Thyroid gland (tissue), 4 donors: ENCODE measurements at places on chromosomes 6 and 20.

DNA sequence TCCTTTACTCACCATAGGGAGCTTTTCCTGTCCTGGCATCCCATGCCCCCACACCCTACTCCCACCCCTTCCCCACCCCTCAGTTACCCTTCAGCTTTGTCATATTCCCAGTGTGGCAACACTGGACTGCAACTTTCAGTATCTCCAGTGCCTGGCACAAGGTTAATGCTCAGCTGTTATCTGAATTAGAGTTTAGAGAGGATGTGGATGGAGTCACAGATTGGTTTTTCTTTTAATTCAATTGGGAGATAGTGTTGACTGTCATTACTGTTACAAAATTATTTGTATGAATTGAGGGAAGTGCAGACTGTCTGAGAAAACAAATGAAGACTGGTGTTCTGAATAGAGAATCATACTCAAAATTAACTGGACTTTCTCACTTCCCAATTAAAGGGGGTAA, 89.9 kb downstream of the TULP4 start:
- DNase-seq: no peak

DNA sequence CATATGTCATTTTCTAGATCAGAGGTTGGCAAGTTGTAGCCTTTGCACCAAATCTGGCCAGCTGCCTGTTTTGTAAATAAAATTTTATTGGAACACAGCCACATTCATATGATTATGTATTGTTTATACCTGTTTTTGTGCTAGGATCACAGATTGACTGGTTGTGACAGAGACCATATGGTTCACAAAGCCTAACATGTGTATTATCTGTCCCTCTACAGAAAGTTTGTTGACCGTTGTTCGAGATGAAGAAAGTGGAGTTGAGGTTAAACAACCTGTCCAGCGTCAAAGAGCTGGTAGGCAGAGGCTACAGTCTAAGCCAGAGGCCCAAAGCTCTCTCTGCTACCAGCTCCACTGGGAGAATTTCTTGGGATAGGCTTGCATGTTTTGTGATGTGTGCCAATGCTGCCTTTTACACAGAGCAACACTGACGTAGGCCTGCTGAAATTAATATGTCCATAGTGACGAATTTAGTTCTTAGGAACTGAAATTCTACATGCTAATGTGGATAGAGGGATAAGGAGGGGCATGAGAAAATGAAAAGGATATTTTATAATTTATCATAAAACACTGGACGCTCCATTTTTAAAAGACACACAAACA, 11.7 kb upstream of the IGF2R start:
- DNase-seq: no peak

DNA sequence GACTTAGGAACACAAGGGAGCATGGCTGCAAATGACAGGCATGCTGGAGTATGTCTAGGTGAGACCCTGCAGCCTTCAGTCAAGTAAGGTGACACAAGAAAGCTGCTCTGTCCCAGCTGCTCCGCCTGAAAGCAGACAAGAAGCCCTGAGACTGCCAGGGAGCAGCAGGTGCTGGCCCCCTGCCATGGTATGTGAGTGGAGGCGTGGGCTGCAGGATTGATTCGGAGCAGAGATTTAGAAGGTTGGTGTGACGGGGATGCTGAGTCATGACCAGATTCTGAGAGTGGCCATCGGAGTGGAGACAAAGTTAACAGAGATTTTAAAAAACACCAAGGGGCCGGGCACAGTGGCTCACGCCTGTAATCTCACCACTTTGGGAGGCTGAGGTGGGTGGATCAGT, 17.8 kb downstream of the LRP11 start:
- peak; percentile 98 for DNase-seq

GRCh38 chr6:99560668-99561067, 7.8 kb downstream of the CCNC start:
- DNase-seq: no peak

GRCh38 chr20:46764068-46764467, 54.6 kb downstream of the SLC2A10 start:
- peak; percentile 67 for DNase-seq

DNA sequence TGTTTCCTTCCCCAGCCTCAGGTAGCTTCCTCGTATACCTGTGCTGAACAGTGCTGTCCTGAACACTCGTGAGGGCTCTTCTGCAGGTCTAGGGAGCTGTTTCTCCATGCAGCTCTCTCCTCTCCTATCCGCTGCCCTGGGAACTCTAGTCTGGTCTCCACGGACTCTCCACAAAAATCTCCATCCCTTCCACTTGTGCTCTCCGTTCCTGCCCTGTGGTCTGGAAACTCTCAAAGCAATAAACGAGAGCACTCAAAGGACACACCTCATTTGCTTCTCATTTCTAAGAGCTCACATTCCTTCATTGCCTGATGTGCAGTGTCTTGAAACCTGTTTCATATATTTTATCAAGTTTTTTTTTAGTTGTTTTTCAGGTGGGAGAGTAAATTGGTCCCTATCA, 235.9 kb upstream of the RGS17 start:
- peak; percentile 77 for DNase-seq

- DNase-seq: peak; percentile 77
Observed at GRCh38 chr20:51457533-51457932, 85.0 kb downstream of the NFATC2 start.

DNA sequence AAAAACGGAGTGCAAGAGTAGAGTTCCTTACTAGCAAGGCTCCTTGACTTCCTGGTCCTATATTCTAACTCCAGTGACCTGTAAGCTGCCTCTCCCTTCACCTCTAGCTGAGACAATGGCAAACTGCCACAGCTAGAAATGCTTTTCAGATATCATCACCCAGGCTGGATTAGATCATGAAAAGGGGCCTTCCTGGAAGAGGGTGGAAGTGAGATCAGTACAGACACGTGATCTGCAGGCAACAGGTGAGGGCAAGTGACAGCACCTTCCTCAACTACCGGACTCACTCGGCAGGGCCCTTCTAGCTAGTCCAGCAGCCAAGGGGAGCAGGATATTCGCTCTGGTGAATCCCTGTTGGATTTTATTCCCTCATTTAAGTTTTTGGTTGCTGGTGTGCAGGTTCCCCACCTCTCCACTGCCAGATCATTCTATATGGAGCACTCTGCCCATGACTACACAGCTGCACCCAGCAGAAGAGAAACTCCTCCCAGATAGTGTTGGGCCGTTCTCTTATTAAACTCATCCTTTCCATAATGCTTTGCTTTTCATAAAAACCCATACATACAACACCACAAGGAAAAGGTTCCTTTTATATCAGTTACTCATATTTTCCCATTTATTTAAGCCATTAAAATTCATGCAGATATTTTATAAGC, 26.4 kb upstream of the FAM83C start:
- DNase-seq: peak; percentile 37

- DNase-seq: peak; percentile 34
Observed at GRCh38 chr6:36839749-36840431, 646 bp upstream of the CPNE5 start.

DNA sequence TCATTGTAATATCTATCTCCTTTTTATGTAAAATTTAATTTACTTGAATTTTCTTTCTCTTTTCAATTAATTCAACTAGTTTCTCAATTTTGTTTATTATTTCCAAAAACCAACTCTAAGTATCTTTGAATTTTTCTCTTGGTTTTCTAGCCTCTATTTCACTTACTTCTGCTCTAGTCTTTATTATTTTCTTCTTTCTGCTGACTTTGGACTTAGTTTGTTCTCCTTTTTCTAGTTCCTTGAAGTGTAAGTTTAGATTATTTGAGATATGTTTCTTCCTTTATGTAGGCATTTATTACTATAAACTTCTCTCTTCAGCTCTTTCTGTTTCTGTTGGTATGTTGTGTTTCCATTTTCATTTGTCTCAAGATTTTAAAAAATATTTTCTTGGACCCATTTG, 70.8 kb downstream of the TNFAIP3 start:
- no peak for DNase-seq

DNA sequence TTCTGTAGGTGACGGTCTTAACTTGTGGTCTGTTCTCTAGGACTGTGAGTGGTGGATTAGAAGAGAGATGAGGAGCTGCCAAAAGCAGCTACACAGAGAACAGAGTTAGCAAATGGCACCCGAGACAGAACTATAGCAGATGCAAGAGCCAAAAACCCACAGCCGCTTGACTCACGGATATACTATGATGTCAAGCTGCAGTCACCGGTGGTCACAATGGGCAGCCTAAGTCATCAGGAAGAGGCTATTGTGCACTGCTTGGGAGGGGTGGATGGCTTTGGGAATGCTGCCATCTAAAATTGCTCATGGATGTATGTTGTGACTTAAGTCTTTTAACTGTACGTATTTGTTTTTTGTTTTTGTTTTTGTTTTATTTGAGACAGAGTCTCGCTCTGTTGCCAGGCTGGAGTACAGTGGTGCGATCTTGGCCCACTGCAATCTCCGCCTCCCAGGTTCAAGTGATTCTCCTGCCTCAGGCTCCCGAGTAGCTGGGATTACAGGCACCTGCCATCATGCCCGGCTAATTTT, at the start of gene GTSF1L:
GTSF1L (minus strand) TSS at position 192 of the 528 bp plus-strand sequence. CDS start 308 bp downstream, outside the sequence.
- no peak for DNase-seq

GRCh38 chr6:30942338-30943060, 1.7 kb downstream of the MUCL3 start:
- DNase-seq: peak; percentile 93

DNA sequence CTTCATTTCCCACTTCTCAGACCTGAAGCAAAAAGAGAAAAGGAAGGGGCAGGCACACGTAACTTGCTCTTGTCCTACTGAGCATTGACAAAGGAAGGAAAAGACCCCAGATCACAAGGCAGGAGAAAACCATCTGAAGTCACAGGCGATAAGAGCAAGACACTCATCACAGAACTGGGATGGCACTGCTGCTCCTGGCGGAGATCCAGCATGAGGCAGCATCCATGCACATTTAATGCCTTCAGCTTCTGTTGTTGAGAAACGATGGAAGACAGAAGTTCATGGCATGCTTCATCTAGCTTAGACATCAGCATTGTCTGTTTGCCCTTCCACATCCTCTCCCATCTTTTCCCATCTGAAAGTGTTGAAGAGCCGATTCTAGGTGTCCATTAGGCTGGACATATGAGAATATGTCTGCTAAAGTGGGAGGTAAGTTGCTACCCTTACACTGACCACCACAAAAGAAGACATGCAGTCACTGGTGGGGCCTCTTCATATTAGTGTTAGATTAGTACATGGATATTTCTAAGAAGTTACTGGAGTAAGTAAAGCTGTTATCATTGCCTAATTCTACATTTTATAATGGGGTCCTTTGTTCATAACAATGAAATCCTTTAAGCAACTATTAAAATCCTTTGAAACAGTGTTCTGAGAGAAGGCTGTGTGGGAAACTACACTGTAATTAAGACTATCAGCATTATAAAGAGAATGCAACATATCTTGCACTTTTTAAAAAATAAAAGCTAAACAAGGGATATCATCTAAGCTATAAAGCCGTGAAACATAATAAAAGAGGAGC, 618.5 kb downstream of the C6orf118 start:
- no peak for DNase-seq

DNA sequence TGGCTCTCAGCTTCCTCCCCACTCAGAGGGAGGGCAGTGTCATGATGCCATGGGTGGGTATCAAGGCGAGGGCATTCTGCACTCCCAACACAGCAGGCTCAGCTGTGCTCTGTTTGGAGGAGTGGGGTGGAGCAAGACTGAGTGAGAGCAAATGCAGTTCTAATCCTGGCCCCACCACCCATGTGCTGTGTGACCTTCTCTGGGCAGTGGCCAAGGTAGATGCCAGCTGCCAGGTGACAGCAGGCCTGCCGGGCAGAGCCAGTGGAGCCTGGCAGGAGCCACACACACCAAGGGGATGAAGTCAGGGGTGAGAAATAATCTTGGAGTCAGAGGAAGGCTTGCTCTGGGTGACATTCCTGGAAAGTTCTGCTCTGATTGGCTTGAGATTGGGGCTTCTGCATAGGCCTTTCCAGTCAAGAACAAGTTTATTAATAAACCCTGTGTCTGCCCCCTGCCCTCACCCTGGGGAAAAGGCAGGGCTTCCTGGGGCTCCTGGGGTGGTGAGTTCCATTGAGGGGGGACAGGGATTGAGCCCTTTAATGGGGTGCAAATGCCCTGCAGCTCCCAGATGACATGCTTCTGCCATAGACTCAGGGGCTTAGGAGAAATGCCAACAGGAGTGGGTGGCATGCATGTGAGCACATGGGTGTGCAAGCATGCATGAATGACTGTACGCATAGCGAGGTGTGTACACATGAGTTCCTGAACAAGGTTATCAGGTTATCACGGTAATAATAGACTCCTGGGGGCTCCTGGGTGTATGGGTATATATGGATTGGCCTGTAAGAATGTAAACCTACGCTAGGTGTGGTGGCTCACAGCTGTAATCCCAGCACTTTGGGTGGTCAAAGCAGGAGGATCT, 134.2 kb downstream of the MRPL14 start:
- peak; percentile 73 for DNase-seq

GRCh38 chr20:13251106-13251903, 30.2 kb downstream of the ISM1 start:
- no peak for DNase-seq

DNA sequence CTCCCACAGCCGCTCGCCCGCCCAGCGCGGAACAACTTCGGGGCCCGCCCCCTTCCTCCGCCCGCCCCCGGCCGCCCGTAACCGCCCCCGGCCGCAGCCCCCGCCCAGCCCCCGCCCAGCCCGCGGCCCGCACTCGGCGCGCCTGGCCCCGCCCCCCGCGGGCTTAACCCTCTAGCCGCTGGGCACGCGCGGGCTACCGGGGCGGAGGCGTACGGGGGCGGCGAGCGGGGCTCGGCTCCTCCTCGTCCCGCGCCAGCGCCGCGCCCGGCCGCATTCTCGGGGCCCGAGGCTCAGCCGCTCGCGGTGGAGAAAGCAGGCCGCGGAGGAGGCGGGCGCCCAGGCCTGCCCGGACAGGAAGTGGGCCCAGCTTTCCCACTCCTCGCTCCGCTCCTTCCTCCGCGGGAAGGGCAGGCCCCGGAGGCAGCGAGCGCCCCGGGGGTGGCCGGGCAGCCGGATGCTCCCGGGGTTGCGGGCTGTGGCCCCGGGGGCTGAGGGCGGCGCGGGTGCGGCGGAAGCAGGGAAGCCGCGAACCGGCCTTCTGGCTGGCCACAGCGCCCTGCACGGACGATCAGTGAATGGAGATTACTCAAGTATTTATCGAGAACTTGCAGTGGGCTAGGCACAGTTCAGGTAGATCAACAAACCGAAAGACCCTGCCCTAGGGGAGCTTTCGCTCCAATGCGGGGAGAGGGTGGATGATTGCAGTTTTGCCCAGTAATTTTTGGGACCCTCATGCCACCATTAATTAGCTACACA, at the start of gene TRAM2:
TRAM2 (minus strand) TSS at position 39 of the 756 bp plus-strand sequence. CDS start 145 bp downstream, outside the sequence.
- peak; percentile 84 for DNase-seq

DNA sequence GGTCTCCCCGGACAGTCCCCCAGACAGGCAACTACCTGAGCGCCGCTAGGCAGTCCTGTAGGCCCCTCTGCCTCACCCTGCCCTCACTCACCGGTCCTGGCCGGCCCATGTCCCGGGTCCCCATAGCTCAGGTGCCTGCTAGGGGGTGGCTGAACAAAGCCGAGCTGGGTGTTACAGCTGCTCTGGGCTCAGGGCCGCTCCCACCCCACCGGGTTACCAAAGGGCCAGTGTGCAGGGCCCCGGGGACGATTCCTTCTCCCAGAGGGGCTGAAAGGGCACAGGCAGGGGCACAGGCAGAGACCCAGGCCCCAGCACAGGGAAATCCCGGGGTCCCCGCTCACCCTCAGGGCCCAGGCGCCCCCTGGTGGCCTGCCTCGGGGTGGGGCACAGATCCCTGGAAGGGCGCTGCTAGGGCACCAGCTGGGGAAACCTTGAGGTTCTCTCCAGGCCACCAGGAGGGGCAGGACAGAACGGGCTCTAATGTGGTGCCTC, 118.4 kb downstream of the GRM4 start:
- DNase-seq: peak; percentile 35
